Large intestine (tissue), 12 donors: ENCODE measurements at places on chromosomes 4 and X. TPM values are rescaled to one million over a fixed set of nuclear protein-coding genes. Genes with fewer than 3 reads are reported as not detected.

- DNase-seq, result no peak
Observed at GRCh38 chr4:99651016-99651769, 6.4 kb downstream of the C4orf54 start.

- no peak for DNase-seq
Observed at GRCh38 chr4:23023121-23023520, 330.4 kb downstream of the GBA3 start.

- DNase-seq, result no peak
Observed at GRCh38 chrX:103864886-103865534, 33.0 kb upstream of the RAB9B start.

EPGN gene
- polyA plus RNA-seq, result 0.12 TPM

DNA sequence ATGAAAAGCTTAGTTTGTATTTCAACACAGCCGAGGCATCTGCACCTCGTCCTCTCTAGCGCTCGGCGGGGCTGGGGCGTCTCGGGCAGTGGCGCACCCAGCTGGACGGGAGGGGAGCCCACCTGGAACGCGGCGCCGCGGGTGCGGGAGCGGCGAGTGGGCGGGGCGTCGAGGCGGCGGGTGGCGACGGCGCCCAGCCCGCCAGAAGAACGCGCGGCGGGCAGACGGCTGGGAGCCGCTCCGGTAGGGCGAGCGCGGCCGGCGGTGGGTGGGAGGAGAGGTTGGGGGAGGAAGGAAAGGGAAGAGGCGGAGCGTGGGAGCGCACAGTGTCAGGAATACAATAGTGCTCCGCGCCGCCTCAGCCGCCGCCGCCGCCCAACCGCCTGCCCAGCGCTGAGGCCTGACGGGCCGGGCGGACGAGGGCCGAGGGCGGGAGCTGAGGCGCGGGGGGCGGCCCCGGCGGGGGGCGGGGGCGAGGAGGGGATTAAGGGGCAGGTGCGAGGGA lies at the start of gene JADE3:
JADE3 (plus strand) TSS at position 324 of the 505 bp plus-strand sequence. CDS start 72,474 bp downstream, outside the sequence.
- DNase-seq, result peak; percentile 59

- no peak for DNase-seq
Observed at GRCh38 chrX:131853440-131853839, 169.7 kb upstream of the STK26 start.

GUCY1A1 gene
- polyA plus RNA-seq, result 25.3 TPM

DNA sequence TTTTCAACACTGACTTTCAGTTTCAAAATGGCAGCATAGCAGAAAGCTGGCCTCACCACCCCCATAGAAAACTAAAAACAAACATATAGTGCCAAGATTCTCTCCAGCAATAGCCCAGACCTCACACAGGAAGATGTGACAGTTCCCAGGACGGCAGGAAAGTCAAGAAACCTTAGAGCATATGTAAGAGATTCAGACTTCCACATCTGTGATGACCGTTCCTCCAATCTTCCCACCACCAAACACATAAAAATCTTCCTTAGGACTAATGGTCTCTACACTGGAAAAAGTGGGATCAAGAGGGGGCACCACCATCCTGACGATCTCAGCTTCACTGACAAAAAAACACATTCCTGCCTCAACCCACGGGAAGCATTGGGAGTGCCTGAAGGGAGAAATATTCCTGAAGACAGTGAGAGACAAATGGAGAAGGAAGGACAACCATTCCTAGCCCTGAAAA lies 134.1 kb upstream of the CPXCR1 start:
- no peak for DNase-seq

NXF2B gene
- 0.36 TPM for polyA plus RNA-seq

SUPT20HL1 gene
- polyA plus RNA-seq, result 0.10 TPM

DNA sequence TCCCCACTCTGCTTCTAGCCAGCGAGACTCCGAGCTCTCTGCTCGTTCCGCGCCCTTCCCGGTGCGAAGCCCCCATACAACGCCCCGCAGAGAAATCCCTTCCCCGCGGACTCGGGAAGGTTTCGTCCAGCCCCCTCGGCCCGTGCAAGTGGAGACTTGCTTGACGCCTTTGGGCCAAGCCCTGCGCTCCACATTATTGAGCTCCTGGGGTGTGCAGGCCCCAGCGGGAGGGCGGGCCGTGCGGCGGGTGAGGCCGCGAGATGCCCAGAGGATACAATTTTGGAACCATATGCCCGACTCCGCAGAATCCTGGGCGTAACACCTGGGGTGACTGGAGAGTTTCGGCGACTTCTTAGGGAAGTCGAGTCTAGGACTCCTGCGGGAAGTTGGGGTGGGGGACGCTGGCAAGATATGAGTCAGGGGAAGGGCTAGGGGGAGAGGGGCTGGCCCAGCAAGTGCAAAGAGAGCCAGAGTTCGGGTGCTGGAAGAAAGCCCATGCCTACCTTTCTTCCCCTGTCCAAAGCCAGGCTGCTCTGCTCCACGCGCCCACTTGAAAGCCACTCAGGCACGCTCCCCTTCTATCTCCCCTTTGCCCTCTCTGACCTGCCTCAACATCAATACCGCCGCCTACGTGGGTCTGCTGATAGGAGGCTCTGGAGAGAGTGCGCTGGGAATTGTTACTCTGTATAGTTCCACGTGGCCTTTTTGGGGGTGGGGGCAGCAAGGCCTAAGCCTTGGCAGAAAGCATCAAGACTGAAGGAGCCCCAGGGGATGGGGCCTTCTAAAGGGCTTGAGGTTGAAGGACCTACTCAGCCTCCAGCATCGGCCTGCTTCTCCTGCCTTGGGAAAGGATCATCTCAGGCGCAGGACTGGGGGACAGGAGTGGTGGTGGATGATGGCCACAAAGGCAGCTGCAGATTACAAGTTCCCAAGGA lies 1.2 kb upstream of the ELF4 start:
- DNase-seq, result peak; percentile 30

DNA sequence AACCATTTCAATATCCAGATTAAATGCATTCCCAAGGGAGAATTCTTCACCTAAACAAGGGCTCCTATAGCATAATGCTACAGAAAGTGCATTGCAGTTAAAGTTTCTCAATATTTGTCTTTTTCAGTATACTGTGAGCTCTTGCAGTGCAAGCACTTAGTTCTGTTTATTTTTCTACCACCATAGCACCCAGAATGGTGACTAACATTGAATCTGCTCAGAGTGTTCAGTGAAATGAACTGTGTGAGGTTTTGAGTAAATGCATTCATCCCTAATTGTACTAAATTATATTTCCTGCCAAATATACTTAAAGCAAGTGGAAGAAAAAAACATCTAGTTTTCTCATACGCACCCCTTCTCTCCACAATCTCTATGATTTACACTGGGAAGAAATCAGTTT lies 383.9 kb downstream of the PCDH7 start:
- DNase-seq, result no peak

DNA sequence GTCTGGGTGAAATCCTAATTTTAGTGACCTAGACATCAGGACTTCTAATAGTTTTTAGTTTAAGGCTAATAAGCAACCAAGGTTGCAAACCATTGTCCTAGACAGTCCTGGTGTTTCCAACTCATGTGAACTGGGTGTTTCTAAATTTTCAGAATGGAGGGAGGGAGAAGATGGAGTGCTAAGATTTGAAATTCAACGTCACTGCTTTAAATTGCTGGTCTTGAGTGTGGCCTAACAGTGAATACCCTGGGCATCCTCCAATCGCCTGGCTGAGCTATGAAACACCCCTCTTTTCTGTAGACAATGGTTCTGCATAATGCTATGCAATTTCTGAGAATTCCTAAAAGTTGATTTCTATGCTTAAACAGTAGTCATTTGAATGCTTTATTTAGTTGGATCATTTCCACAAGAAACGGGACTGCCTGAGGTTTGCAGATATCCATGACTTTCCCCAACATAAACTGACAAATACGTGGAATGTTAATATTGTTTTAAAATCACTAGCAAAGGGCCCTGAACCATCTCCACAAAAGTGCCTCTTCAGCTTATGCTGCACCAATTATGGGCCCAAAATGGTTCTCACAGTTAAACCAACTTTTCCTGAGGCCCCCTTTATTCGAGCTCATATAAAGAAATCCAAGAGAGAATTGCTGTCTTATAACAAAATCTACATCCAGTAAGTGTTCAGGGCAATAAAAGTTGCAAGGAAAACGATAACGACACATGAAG lies 1.1 kb downstream of the FBXL5 start:
- DNase-seq, result peak; percentile 23

RNF175 gene
- polyA plus RNA-seq, result 1.1 TPM

DNA sequence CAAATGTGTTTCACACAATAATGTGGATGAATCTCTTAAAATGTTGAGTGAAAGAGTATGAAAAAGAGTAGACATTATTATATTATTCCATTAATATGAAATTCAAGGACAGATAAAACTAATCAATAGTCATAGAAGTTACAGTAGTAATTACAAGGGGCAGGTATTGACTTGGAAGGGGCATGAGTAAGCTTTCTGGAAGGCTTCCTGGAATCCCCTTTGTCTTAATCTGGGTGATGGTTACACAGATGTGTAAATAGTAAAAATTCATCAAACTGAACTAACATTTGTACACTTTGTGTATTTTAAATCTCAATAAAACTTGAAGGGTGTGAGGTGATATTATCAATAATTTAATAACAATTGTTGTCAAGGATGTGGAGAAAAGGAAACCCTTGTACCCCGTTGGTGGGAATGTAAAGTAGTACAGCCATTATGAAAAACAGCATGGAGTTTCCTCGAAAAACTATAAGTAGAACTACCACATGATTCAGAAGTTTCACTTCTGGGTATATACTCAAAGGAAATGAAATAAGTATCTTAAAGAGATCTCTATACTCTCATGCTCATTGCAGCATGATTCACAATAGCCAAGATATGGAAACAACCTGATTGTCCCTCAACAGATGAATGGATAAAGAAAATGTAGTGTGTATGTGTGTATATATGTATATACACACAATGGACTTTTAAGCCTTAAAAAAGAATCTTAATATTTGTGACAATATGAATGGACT lies 96.9 kb upstream of the MID1IP1 start:
- DNase-seq, result no peak

EFHC2 gene
- 2.2 TPM for polyA plus RNA-seq

DNA sequence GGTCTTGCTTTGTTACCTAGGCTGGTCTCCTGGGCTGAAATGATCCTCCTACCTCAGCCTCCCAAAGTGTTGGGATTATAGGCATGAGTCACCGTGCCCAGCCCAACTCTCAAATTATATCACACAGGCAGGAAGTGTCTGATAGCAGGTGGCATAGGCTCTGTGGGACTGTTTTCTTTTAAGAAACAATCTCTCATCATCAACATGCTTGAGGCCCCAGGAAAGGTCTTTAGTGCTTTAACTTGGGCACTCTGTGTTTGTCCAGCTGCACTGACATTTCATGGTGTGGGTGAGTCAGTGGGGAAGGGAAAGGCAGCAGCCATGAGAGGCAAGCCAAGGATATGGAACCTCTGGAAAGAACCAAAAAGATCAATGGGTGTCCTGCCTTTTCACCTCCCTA lies 88.1 kb upstream of the TSPAN5 start:
- no peak for DNase-seq

DNA sequence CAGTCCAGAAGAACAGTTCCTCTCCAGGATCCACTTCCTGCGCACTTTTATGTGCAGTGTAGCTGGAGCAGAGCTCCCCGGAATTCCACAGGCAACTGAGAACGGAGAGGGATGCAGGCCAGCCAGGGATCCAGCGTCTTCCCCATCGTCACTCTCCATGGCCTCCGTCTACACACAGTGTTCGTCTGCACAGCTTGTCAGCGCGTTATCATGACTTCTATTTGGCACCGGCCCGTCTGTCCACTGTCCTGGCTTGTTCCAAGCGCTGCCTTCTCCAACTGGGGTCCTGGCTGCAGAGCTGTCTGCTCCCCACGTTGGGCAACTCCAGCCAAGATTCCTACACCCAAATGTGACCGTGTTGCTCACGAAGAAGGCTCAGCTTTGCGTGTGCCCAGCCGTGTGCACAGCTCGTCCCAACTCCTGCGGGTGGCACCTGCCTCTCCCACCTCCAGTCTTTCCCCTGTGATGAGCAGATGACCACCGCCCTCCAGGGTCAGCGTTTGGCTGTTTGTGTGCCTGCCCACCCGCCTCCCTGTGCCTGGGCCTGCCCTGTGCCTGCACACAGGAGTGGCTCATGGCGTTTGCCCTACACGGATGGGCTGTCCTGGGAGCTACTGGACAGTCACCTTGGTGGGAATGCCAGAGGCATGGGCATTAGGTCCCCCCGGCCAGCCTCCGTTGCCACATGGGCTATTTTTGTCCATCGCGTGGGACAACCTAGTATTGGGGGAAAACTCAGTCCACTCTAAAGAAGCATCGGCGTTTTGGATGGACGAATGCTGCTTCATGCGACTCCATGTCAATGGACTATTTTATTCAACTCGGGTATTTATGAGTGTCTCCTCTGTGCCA lies 2.2 kb upstream of the CTBP1 start:
- DNase-seq, result no peak

TRPC5OS gene
- polyA plus RNA-seq, result not detected

DNA sequence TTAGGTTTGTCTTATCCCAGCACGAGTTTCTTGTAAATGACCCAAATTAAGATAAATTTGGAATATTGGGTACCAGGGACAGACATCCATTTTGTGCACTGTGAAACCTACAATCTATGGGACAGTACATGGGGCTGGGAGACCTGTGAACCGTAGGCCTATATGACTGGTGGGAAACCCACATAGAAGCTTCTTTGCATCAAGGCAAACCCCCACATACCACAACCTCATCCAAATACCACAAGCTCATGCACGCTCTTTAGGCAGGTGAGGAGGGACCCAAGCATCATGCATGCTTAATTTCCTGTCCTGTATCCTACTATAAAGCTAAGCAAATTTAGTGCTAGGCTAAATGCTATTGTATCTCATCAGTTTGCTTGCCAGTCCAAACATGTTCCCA lies 47.8 kb downstream of the NIPAL1 start:
- DNase-seq, result no peak

GRCh38 chr4:3112201-3112600 lies 37.7 kb downstream of the HTT start:
- no peak for DNase-seq

- DNase-seq, result no peak
Observed at GRCh38 chrX:130212371-130212770, 40.6 kb downstream of the RAB33A start.

- no peak for DNase-seq
Observed at GRCh38 chr4:55989766-55990165, 41.0 kb downstream of the CEP135 start.

- no peak for DNase-seq
Observed at GRCh38 chrX:118570209-118570608, 74.6 kb downstream of the DOCK11 start.

- DNase-seq, result no peak
Observed at GRCh38 chrX:10104958-10105658, 51.7 kb upstream of the CLCN4 start.

GRCh38 chr4:100849319-100849718 lies 331.5 kb upstream of the EMCN start:
- no peak for DNase-seq

CXXC4 gene
- polyA plus RNA-seq, result 16.6 TPM
